ENCODE measurements at places on chromosomes 7 and 10. TPM values are rescaled to one million over a fixed set of nuclear protein-coding genes. Genes with fewer than 3 reads are reported as not detected.

- no peaks in the 10 kb centered on the region for H3K36me3 ChIP-seq
- H3K4me3 ChIP-seq = no peak overlapping the region
- no peak overlapping the region for H3K27ac ChIP-seq
- DNase-seq = no peak
- peaks cover 13% of the 10 kb centered on the region for H3K27me3 ChIP-seq
These were observed 4.4 kb upstream of the GLI3 start for GRCh38 chr7:42241424-42241823.

- H3K36me3 ChIP-seq = no peaks in the 10 kb centered on the region
- DNase-seq = no peak
- H3K4me3 ChIP-seq = no peak overlapping the region
These were observed 163.5 kb downstream of the PARD3 start for GRCh38 chr10:34651416-34652195.

- H3K4me3 ChIP-seq = no peak overlapping the region
- H3K4me1 ChIP-seq = peaks cover 5% of the 10 kb centered on the region
- peak overlapping the region; percentile 30 for H3K27ac ChIP-seq
- H3K27me3 ChIP-seq = no peaks in the 10 kb centered on the region
These were observed 76.9 kb upstream of the ANK3 start for GRCh38 chr10:60466267-60467201.

DNA sequence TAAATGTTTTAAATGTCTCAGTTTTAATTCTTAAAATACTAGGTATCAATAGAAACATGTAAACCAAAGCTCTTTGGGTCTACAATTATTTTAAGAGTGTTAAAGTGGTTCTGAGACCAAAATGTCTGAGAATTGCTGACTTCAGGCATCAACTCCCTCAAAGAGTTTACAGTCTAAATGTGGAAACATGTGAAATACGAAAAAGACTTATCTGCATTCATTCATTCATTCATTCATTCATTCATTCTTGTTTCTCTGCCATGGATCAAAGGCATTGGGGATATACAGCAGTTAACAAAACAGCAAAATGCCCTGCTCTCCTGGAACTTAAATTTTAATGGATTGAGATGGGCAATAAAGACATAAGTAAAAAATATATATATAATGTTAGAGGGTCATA is 69.8 kb downstream of the BLNK start:
- no peaks in the 10 kb centered on the region for H3K36me3 ChIP-seq
- H3K4me1 ChIP-seq = no peaks in the 10 kb centered on the region
- no peaks in the 10 kb centered on the region for H3K27me3 ChIP-seq
- H3K4me3 ChIP-seq = no peak overlapping the region
- H3K27ac ChIP-seq = no peak overlapping the region

- no peak for DNase-seq
- no peak overlapping the region for H3K4me3 ChIP-seq
- no peak overlapping the region for H3K27ac ChIP-seq
- H3K27me3 ChIP-seq = no peaks in the 10 kb centered on the region
These were observed 67.5 kb downstream of the PFKFB3 start for GRCh38 chr10:6269953-6270867.

- no peak overlapping the region for H3K4me3 ChIP-seq
- DNase-seq = no peak
- H3K4me1 ChIP-seq = no peaks in the 10 kb centered on the region
- H3K27ac ChIP-seq = no peak overlapping the region
- H3K36me3 ChIP-seq = no peaks in the 10 kb centered on the region
These were observed 13.6 kb upstream of the STN1 start for GRCh38 chr10:103931603-103932002.

The GHRHR gene
- not detected for total RNA-seq

- H3K27me3 ChIP-seq = no peaks in the 10 kb centered on the region
- no peak overlapping the region for H3K27ac ChIP-seq
- H3K36me3 ChIP-seq = no peaks in the 10 kb centered on the region
- peaks cover 7% of the 10 kb centered on the region for H3K4me1 ChIP-seq
These were observed 57.8 kb downstream of the AUTS2 start for GRCh38 chr7:69656077-69656476.

Measured in astrocyte (in vitro differentiated cells and primary cell).